Activated B cell treated with CpG ODN at 0.5 μM for 24 hours (primary cell): ENCODE measurements at places on chromosomes 6 and 20.

DNA sequence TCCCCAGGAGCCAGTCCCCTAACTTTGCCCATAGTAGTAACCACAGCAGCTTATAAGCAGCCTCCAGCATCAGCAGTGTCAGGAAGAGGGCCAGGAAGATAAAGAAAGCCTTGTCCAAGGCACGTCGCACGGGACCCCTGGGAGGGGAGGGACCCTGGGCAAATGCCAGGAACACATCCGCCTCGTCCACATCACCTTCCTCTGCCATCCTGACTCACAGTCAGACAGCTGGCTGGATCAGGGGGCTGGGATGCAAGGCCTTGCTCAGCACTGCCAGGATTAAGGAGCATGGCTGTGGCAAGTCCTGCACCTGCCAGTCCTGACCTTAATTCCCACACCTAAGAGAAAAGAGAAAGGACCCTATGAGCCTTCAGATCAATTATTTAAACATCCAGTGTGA, 11.5 kb upstream of the ZBTB22 start:
- no peak for DNase-seq

DNA sequence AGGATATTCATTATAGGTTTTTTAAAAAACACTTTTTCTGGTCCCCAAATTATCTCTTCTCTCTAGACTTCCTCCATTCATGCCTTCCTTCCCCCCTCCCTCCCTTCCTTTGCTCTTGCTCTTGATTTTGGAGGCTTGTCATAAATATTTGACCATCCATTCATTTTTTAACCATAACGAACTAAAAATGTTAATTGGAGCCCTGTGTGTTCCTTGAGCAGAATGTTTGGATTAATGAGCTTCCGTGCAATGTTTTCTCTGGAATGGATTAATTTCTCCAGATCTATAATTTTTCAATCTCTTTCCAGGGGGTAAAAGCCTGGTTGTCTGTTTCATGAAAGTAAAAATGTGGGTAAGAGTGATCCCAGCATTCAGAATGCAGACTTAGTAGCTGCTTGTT, 155.5 kb downstream of the ESR1 start:
- DNase-seq: no peak

DNA sequence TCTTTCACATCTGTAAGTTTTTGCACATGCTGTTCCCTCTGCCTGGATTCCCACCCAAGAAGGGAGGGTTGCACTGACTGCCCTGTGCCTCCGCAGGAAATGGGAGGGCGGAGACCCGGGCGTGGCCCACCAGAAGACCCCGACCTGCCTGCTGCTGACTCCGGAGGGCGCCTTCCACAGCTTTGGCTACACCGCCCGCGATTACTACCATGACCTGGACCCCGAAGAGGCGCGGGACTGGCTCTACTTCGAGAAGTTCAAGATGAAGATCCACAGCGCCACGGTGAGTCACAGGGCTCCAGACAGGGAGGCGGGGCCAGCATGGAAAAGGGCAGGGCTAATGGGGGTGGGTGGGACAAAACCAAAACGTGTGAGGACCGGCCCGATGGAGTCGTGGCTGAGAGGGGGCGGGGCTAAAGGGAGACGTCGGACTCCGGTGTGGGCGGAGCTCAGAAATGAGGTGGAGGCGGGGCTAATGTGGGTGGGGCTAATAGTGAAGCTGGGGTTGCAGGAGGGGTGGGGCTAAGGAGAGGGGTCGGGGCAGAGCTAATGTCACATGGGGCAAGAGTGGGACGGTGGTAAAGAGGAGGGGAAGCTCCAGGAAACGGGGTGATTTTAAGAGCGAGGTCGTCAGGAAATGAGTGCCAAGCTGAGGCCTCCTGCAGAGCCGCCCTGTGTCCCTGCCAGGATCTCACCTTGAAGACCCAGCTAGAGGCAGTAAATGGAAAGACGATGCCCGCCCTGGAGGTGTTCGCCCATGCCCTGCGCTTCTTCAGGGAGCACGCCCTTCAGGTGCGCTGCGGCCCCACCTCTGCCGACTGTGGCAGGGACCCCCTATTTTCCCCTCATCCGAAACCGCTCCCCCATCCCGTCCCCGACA, 12.6 kb downstream of the HSPA12B start:
- peak; percentile 42 for DNase-seq

- no peak for DNase-seq
Measured at GRCh38 chr6:79073888-79074287, 4.2 kb downstream of the PHIP start.

- no peak for DNase-seq
Measured at GRCh38 chr20:25037288-25038102, 20.4 kb downstream of the ACSS1 start.

DNA sequence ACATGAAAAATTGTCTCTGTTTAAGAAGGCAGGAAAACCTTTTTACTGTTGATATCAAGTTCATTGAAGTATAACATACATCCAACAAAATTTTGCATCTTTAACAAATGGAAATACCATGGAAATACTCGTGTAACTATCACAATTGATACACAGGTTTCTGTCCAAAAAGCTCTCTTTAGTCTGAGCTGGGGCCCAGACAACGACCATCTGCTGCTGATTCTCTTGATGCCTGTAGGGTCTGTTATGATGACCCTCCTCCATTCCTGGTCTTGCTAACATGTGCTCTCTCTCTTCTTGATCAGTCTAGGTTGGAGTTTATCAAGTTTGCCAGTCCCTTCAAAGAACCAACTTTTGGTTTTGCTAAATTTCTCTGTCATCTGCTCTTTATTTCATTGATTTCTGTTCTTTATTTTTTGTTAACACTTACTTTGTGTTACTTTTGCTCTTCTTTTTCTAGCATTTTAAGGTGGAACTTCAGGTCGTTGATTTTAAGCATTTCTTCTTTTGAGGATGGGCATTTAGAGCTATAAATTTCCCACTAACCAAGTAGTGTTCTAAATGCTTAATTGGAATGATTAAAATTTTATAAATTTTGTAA, 116.8 kb downstream of the PSMB1 start:
- no peak for DNase-seq

DNA sequence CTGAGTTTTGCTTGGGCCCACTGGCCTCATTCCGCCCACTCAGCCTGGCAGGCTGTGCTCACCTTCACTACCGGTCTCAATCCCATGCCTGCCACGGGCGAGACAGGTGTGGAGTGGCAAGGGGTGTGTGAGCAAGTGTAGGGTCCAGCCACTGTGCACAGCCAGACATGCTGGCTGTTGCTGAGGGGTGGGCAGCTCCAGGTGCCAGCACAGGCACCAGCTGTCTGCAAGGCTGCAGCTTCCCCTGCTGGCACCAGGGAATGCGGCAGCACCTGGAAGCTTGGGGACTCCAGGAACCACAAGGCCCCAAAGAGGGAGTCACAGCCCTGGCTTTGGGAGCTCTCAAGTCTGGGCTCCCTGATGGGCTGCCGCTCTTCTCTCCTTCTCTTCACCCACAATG, 372.7 kb downstream of the CBLN4 start:
- DNase-seq: no peak

DNA sequence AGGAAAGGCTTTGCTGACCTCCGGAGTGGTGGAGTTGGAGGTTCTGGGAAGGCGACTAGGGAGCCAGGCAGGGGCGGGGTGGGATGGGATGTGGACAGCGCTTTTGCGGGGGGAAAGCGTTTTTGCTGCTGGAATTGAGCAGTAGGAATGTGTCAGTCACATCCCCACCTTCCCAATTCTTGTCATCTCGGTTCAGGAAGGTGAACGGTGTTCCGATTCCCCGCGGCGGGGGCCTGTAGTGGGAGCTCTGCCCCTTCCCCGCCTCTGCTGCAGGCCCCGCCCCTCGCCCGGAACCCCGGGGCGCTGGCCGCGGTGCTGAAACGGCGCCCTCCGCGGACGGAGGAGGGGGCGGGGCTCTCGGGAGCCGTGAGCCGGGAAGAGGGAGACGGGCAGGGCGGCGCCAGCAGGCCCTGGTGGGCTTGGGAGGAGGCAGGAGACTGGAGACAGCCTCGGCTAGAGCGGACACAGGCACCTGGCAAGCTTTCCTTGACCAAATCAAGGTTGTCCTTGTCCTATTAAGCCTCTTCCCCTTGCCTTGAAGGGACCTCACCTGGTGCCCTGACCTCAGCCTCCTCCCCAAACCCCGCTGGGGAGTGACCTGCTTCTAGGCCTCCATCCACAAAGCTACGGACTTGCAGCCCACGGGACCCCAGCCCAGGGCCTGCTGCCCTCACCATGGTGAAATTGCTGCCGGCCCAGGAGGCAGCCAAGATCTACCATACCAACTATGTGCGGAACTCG, at the start of gene LHFPL5:
Gene LHFPL5 (plus strand): TSS at position 357 of the 741 bp plus-strand sequence. CDS start 319 bp downstream, at position 676.
- peak; percentile 45 for DNase-seq

GRCh38 chr6:42522942-42523814, 40.7 kb upstream of the UBR2 start:
- no peak for DNase-seq

GRCh38 chr6:104601131-104601651, 258.5 kb downstream of the HACE1 start:
- DNase-seq: no peak

DNA sequence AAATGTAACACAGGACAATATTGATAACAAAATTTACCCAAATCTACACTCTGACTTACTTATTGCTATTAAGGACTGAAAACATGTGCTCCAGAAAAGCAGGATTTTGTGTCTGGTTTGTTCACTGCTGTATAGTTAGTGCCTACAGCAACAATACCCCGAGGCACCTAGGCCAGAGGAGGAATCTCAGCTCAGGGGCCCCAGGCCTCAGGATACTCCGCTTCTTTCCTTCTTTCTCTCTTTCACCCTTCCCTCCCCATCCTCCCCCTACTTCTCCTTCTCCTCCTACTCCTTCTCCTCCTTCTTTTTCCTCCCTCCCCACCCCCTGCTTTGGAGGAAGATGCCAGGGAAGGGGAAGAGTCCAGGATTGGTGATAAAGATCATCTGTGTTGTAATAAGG, 985 bp upstream of the VNN2 start:
- no peak for DNase-seq

GRCh38 chr6:13681305-13682061, 30.2 kb downstream of the RANBP9 start:
- no peak for DNase-seq

DNA sequence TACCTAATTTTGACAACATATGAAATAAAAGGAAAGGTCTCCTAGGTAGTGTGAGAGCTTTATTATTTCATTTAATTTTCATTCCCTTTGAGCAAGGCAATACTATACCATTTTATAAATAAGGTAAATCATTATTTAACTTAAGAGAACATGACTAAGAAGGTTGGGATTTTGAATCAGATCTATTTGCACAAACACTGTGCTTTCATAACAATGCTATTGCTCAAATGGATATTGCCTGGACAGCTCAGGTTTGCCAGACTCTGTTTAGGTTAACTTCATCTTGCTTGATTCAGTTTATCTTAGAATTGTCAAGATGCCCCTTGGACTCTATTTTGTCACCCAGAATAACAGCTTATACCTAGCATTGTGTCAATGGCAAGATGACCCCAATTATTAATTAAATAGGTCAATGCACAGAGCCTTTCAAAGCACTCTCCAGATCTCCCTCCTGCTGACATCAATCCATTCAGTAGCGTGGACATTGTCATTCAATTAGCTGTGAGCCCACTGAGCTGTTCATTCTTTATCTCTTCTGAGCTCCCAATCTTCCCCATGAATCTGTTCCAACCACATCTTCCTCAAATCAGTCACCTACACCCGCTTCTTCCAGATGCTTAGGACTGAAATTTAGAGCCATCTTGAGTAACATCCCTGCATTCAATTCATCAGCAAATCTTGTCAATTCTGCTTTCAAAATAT, 42.1 kb upstream of the TMEM30A start:
- no peak for DNase-seq

GRCh38 chr20:59835448-59836395, 97.7 kb downstream of the SYCP2 start:
- no peak for DNase-seq

DNA sequence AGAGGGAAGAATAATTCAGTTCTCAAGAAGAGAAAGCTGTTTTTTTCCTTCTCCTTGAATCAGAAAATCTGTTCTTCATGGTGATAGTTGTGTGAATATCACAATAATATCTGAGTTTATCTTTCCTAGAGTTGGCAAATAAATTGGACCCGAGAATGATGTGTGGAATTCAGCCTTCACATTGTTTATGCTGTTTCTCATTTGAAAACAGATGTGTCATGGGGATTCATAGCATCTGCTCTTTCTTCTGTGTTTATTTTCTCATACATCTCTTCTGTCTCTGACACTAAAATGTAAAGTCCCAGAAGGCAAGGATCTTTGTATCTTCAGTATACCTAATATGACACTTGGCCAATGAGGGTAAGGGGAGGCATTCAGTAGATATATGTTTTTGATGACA, 103.6 kb upstream of the SGK1 start:
- DNase-seq: no peak

- no peak for DNase-seq
Measured at GRCh38 chr6:63644668-63645326, 9.2 kb downstream of the PHF3 start.

DNA sequence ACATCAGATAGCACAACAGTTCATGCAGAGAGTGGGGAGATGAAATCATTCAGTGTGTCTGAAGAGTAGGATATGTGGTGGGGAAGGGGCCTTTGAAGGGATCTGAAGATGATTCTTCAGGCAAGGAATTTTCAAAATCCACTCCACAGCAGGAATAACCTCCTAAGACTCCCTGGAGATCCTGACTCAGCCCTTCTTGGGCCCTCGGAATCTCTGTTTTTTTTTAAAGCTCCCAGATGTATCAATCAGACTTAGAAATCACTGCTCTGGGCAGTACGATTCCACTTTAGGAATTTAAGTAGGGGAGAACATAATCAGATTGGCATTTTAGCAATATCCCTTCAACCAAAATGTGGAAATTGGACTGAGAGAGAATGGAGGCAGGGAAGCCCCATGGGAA, 55.5 kb downstream of the RIOK1 start:
- no peak for DNase-seq

- DNase-seq: no peak
Measured at GRCh38 chr6:80183019-80183795, 76.7 kb downstream of the BCKDHB start.

GRCh38 chr6:129777371-129777770, 67.4 kb upstream of the ARHGAP18 start:
- no peak for DNase-seq

DNA sequence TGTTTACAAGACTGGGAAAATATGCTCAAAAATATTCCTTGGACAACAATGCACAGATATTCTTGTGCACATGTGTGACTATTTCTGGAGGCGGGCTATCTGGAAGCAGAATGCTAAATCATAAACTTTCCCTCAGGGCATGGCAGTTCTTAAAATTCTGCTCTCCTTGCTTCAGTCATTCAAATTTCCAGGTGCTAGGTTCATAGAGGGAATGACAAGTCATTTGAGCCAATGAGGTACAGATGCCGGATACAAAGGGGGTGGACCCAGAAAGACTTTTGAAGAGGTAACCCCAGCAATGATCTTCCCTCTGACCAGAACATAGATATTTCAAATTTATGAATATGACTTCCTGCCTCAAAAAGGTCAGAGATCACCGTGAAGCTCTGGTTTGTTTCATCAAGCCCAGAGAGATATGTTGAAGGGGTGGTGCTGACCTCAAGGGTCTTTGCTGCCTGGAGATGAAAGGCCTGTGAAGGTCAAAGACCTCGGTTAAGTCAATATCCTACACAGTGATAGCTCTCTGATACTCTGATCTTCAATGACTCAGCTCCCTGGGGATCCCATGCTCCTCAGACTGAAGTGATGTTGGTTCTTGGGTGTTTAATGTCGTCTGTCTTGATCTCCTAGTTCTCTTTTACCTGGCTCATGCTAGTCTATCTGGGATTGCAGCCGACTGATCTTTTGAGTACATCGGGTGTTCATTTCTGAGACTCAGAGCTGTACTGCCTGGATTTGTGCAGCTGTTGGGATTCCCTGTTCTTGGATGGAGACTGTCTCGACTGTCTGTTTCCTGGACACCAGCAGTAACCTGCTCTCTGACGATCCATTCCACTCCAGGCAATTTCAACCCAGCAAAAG, 47.5 kb upstream of the TSHZ2 start:
- DNase-seq: no peak
